CD4-positive, alpha-beta T cell treated with Interleukin-1 beta for 1 hour (primary cell): ENCODE measurements at places on chromosomes 4 and X.
A peak's percentile ranks its signal among the peaks of the same experiment; 100 is the strongest.

- DNase-seq: no peak
Measured at GRCh38 chr4:138310498-138310897, 68.3 kb upstream of the SLC7A11 start.

DNA sequence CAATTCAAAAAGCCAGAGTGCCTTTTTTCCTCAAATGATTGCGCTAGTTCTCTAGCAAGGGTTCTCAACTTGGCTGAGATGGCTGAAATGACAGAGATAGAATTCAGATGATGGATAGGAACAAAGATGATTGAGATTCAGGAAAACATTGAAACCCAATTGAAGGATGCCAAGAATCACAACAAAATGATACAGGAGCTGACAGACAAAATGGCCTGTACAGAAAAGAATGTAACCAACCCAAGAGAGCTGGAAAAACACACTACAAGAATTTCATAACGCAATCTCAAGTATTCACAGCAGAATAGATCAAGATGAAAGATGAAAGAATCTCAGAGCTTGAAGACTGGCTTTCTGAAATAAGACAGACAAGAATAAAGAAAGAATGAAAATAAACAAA, 51.7 kb upstream of the MMAA start:
- no peak for DNase-seq

- no peak for DNase-seq
Measured at GRCh38 chr4:47747846-47748494, 89.9 kb downstream of the CORIN start.

DNA sequence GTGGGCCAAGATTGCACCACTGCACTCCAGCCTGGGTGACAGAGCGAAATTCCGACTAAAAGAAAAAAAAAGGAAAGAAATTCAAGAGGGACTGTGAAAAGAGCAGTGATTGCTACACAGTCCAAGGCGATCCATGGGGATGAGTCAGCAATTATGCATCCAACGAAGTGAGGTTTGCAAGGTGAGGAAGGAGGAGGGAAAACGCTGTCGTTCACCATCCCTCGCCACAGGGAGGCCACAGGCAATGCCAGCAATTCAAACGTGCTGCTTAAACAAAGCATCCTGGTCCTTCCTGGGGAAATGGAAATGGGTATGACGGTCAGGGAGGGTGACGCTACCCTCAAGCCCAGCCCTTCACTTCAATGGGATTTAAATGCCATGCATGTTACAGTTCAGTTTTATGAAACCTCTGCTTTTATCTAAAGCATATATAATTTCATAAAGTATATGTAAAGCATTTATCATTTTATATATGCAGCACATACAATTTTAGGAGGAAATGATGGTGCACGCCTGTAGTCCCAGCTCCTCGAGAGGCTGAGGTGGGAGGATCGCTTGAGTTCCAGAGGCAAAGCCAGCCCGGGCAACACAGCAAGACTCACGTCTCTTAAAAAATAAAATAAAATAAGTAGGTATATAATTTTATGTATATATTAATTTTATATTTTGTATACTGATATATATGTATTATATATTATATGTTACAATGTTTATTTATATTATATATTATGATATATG, 108.7 kb downstream of the DHRSX start:
- no peak for DNase-seq

GRCh38 chr4:104719539-104720230, 225.0 kb upstream of the CXXC4 start:
- DNase-seq: no peak

DNA sequence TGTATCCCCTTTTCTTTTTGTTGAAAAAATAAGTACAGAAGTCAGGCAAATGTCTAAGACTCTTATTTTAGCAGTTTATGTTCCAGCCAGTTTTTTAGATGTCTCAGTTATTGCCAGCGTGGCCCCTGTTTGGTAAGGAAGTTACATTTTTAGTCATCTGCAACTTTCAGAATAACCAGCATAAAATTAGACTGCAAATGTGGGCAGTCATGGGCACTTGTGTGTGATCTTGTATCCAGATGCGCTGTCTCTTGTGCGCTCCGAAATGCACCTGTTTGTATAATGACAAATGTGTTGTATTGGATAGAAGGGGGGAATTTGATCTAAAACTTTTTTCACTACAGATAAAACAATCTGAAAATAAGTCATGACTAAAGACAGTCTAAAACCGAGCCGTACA, 44.3 kb upstream of the CLCN4 start:
- no peak for DNase-seq

DNA sequence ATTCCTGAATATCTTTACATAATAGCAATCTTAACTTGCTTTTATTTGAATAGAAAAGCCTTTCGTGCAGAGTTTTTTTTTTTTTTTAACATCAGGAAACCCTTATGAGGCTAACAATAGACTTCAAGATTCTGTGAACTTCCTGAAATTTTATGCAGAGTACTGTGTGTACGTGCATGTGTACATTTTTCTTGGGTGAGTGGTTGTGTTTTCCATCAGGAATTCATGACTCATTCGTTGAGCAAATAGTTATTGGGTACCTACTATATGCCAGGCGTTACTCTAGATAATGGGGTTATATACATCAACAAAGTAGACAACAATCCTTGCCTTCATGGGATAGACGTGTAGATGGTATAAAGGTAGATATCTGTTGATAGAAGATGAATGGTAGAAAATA, 59.1 kb downstream of the MRPL1 start:
- DNase-seq: no peak

GRCh38 chrX:132614297-132614696, 125.5 kb upstream of the MBNL3 start:
- no peak for DNase-seq

DNA sequence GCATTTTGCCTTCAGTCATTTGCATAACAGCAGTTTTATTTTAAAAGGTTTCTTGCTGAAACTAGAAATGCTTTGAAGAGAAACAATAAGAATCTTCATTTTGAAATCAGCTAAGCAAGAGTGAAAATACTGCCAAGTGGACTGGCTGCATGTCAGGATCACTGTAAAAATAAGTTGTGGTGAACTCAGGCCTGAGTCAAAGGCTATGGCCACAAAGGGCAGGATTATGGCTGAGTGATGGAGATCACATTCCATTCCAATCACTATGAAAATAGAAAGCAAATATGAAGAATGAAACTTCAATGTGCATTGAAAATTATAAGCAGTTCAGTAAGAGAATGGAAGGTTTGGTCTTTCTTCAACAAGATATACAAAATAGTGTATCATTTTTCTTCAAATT, 224.5 kb downstream of the PCDH18 start:
- no peak for DNase-seq

DNA sequence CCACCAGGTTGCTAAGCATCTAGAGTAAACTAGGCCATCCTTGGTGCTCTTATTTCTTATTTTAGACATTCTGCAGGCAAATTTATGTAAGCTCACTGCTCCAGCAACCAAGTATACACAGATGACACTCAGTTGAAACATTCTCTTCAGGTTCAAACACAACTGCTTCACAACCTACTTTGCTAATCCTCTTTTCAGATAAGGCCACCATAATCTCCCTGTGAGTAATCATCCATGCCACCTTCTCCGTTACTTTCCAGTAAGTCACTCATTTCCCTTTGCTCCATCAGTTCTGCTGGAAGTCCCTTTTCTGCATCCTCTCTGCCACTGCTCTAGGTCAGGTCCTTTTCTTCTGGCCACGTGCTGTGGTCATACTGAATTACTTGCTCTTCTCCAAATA, 120.2 kb upstream of the WDFY3 start:
- no peak for DNase-seq

DNA sequence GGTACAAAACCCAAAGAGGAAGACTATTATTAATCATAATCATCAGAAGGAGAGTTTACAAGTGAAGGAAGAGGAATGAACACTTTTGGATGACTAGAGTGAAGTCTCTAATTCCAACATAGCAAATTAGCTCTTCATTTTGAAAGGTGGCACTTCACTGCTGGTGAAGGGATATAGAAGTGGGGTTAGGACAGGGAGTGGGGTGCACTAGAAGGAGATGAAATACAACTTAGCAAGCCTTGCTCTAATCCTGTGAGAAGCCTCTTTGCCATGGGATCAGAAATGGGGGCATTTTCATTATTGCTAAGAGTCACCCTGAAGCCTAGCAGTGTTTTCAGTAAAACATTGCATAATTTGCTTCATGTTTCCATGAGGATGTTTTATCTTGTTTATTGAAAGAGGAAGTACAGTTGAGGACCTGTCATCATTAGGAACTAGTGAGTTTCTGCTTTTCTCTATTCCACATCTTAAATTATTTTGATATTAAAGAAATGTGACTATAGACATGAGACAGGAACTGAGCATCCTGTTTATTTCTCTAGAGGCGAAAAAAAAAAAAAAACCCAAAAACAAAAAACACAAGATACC, 9.3 kb upstream of the GRPR start:
- no peak for DNase-seq

- no peak for DNase-seq
Measured at GRCh38 chrX:68843992-68844391, 15.2 kb downstream of the EFNB1 start.

DNA sequence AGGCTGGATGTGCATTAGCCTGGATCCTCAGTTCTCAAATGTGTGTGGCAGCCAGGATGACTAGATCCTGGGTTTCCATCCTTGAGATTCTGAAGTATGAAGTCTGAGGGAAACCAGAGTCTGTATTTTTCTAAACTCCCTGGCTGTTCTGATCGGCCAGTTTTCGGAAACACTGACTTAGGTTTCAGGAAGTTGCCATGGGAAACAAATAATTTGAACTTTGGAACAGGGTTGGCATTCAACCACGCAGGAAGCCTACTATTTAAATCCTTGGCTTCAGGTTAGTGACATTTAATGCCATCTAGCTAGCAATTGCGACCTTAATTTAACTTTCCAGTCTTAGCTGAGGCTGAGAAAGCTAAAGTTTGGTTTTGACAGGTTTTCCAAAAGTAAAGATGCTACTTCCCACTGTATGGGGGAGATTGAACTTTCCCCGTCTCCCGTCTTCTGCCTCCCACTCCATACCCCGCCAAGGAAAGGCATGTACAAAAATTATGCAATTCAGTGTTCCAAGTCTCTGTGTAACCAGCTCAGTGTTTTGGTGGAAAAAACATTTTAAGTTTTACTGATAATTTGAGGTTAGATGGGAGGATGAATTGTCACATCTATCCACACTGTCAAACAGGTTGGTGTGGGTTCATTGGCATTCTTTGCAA, 67.6 kb downstream of the PDGFRA start:
- no peak for DNase-seq

GRCh38 chr4:153181293-153181692, 22.9 kb upstream of the TRIM2 start:
- DNase-seq: no peak

GRCh38 chr4:101018836-101019235, 328.5 kb downstream of the PPP3CA start:
- DNase-seq: peak; percentile 34

GRCh38 chrX:43718081-43718480, 62.0 kb downstream of the MAOA start:
- no peak for DNase-seq

DNA sequence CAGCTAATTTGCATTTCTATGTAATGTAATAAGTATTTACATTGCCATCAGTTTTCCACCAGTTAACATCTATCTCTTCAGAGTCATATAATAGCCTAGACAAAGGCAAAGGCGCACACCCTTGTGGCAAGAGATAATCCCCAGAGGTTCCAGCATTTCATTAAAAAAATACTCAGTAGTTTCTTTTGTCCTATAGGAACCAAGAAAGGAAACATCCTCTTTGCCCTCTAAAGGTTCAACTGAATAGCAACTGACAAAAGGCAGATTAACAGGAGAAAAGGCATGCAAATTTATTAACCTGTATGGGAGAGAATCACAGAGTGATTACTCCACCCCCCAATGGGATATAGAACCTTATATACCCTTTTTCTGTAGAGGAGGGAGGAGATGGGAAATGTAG, 48.4 kb downstream of the MAGEB17 start:
- no peak for DNase-seq

GRCh38 chrX:155877288-155877687, 3.9 kb upstream of the VAMP7 start:
- no peak for DNase-seq
